Body of pancreas (tissue), 4 donors: ENCODE measurements at places on chromosomes 2 and 18. TPM values are rescaled to one million over a fixed set of nuclear protein-coding genes. Genes with fewer than 3 reads are reported as not detected.
A peak's percentile ranks its signal among the peaks of the same experiment; 100 is the strongest.

DNA sequence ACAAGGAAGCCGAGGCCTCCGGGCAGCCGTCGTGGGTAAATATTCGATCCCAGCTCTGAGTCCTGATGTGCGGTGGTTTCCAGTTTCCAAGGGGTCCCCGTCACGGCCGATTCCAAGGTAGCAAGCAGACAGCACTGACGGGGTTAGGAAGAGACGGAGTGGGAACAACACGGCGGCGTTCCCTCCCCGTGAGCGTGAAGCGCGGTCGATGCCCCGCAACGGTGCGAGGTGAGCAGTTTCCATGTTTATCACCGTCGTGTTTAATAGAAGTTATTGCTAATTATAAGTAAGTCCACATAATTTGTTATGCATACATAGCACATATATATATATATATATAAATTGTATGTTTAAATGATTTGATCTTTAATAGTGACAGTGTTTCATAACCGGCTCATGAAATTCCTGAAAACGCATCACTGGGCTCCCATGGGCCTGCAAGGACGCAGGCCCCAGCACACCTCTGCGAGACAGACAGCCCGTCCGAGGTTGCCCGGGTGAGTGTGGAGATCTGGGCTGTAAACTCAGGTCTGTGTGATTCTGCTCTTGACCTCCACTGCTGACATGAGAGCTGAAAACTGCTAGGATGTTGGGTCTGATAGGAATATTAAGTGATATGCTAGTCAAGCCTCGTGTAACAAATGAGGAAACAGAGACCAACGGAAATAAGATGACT lies 243.5 kb upstream of the SALL3 start:
- DNase-seq, result no peak

DNA sequence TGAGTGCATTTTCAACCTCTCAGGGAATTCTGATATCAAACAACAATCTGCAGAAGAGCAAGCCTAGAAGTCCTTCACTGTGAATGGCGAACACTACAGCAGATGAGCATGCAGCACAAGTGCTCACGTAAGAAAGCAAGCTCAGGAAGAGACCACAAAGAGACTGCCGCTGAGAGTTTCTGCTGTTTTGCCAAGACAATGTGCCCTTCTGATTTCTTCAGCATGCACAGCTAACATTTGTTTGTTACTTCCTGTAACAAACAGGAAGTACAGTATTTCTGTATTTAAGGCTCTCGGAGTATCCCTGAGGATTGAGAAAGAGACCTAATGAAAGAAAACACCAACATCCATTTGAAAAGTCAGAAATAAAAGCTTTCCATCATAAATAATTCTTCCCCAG lies 45.9 kb downstream of the MBOAT2 start:
- DNase-seq, result no peak

GRCh38 chr2:112606547-112606946 lies 22.1 kb downstream of the CHCHD5 start:
- DNase-seq, result no peak

- DNase-seq, result peak; percentile 32
Observed at GRCh38 chr2:46025676-46026075, 271.5 kb upstream of the EPAS1 start.

- DNase-seq, result no peak
Observed at GRCh38 chr2:80288576-80288975, 16.0 kb downstream of the LRRTM1 start.

- DNase-seq, result no peak
Observed at GRCh38 chr2:66840321-66841002, 405.5 kb downstream of the MEIS1 start.

DNA sequence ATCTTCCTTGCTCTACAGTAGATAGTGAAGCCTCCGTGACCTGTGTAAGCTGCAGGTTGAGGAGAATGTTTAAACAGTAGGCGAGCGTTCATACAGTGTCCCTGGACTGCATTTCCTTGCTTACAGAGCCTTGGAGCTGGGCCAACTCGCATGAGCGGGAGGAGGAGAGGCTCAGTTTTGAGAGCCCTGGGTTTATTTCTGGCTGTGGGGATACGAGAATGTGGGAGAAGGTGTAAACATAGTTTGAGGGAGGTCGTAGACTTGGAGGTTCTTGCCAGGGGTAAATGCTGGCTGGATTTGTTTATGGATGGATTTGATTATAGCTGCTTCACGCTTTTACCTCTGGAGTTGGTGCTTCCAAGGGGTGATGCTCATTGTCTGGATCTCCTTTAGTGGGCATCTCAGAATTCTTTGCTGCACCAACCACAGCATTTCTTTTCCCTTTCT lies 20.8 kb downstream of the CRIM1 start:
- DNase-seq, result peak; percentile 73

- DNase-seq, result no peak
Observed at GRCh38 chr2:174780856-174781255, 16.6 kb upstream of the CHRNA1 start.

- no peak for DNase-seq
Observed at GRCh38 chr18:3704556-3705344, 254.8 kb downstream of the TGIF1 start.

GRCh38 chr18:42784632-42785031 lies 330.9 kb downstream of the RIT2 start:
- DNase-seq, result no peak

DNA sequence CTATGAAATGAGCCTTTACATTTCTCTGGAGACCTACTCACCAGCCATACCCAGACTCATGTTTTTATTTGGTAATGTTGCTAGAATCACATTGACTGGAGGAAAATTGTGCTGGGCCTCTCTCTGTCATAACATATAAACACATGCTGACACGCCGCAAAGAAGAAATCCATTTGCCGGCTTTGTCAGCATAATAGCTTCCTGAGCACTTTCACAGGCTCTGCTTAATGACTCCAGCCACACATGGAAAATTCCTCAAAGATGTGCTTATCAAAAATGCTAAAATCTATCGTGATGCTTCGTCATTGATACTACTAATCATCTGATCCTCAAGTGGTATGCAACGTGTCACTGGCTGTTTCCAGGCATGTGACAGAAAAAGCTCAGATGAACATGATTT lies 63.1 kb downstream of the RND3 start:
- no peak for DNase-seq

DNA sequence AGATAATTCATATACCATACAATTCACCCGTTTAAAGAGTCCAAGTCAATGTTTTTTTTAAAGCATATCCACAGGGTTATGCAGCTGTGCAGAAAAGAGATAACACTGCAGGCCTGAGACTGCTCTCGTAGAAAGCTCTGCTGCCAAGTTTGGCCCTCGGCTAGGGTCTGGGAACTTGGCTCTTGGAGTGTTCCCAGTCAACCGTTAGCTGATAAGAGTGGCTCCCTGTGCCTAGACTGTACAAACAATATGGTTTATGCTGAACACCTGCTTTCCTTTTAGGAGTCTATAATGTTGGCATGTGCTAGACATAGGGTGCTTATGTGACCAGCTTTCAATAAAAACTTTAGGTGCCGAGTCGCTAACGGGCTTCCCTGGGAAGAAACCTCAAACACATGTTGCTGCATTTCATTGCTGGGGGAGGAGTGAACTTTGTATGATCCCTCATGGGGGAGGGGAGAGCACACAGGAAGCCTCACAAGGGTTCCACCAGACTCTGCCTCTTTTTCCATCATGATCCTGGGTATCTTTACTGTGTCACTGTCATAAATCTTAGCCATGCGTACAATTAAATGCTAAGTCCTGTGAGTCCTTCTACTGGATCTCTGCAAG lies 34.7 kb downstream of the RFX8 start:
- DNase-seq, result peak; percentile 41

DNA sequence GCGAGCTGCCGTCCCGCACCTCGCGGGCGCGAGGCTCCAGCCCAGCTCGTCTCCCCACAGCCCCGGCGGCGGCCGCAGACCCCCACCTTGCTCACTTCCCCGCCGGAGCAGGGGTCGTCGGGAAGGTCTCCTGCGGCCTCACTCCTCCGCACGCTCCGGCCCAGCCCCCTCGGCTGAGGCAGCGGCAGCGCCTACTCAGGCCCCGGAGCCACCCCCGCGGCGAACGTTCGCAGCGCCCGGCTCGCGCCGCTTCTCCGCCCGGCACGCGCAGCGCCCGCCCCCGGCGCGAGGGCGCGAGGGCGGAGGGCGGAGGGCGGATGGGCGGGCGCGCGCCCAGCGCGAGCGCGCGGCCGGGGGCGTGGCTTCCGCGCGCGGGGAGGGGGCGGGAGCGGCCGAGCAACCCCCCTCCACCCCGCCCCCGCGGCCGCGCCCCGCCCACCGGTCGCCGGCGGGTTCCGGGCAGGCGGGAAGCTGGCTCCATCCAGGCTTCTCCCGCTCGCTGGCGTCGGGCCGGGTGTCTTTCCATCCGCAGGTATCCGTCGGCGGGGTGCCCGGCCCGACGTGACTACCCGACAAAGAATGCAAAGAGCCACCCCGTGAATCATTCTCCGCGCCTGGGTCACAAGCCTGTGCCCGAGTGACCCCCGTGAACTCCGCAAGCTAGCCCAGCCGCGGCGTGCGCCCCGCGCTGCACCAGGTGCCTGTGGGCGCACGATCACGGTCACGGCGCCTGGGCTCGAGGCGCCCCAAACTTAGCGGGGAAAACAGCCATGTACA lies at the start of gene DTNB:
DTNB (minus strand) TSS at position 278 of the 777 bp plus-strand sequence. CDS start 20,917 bp downstream, outside the sequence.
- peak; percentile 89 for DNase-seq

GRCh38 chr2:57598551-57598950 lies 448.1 kb upstream of the VRK2 start:
- DNase-seq, result no peak

DNA sequence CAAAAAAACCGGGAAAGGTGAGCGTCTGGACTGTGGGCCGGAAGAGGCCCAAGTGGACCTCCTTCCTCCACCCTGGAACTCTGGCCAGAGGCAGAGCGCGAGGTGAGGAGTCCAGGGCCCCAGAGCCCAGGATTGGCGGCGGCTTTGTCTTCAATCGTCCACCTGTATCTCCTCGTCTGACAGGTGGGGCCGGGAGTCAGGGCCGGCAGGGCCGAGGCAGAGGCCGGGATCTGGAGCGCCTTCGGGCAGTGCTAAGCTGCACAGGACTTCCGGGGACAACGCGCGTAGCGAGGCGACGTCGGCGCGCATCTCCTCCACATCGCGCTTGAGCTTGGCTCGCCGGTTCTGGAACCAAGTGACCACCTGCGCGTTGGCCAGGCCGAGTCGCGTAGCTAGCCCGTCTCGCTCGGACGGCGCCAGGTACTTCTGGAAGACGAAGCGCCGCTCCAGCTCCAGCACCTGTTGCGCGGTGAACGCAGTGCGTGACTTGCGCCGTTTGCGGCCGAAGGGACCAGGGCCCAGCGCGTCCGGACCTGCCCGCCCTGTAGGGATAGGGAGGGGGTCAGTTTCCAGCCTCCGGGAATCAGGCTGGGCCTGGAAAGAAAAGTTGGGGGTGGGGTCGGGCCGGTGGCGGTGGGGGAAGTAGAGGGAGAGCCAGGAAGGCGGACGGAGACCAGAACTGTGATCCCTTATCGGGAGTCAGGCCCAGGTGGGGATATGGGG lies 1.5 kb downstream of the LBX2 start:
- DNase-seq, result no peak

- DNase-seq, result peak; percentile 42
Observed at GRCh38 chr18:11310476-11311086, 161.2 kb upstream of the PIEZO2 start.

DNA sequence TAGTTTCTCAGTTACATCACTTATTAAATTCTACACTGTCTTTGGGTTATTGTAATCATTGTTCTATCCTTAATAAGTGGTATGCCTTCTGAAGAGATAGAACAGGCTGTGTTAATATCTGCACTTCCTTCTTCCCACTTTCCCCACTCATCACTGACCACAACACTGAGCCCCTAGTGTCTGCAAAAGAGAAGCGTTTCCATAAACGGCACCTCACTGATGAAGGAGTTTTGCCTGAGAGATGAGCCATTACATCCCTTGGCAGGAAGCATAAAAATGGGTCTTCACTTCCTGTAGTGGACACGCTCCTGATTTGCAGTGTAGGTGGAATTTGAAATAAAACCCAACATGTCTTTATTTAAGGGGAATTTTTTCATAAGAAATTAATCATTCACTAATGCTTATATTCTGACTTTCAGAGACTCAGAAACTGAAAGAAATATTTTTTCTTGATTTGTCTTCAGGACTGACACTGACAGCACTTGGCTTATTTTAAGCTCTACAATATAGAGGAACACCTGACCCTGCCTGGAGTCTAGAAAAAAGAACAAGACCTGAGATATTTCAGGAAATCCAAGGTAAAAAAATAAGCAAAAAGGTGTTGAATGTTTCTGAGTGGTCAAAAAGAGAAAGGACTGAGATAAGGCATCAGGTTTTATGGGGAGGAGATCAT lies 275.3 kb downstream of the RAD51AP2 start:
- no peak for DNase-seq

- no peak for DNase-seq
Observed at GRCh38 chr2:953408-953807, 2.8 kb downstream of the SNTG2 start.

DNA sequence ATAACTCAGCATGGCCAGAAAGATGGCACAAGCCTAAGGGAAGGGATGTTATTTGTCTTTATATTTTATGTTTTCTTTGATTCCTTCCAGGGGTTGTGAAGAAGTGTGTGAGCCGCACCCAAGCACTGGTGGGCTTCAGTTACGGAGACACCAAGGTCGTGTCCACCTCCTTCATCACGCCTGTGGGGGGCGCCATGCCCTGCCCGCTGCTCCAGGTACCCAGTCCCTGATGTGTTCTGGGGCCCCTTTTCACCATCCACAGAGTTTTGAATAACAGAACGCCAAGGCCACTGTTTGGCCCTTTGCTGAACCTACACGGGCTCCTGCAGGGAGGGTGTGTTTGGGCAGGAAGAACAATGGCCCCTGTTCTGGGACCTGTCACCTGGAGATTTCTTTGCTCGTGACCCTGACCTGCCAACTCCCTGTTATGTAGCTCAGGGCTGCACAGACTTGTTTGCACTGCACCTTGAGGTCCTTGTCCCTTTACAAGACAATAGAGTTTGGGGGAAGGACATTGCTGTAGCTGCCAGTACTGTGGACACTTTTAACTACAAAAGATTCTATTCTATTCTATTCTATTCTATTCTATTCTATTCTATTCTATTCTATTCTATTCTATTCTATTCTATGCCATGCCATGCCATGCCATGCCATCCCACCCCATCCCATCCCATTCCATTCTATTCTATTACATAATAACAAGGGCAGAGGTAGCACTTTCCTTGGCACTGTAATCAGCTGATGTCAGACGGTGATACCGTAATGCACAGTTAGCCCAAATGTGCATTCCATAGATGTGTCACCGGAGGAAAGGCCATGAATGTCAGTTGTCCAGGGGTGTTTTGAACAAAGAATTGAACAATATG lies 48.2 kb upstream of the CNGA3 start:
- DNase-seq, result no peak

DNA sequence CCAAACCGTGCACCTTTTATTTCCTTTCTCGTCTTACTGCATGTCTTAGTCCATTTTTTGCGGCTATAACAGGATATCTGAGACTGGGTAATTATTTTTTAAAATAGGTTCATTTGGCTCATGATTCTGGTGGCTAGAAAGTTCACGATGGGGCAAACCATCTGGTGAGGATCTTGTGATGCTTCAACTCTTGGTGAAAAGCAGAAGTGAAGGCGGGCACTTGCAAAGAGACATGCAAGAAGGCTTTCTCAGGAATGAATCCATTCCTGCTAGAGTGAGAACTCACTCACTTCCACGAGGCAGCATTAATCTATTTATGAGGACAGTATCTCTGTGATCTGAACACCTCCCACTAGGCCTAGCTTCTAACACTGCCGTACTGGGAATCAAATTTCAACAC lies 327.1 kb upstream of the RBMS1 start:
- no peak for DNase-seq

Gene ACMSD
- not detected for total RNA-seq

Gene OSGEPL1
- 3.9 TPM for total RNA-seq

Gene SERPINB13
- total RNA-seq, result not detected

Gene KCNIP3
- total RNA-seq, result 2.9 TPM

Gene PMAIP1
- total RNA-seq, result not detected

Gene TMEM198
- 5.7 TPM for total RNA-seq

Gene SERPINB5
- total RNA-seq, result not detected

Gene IL1F10
- total RNA-seq, result not detected
